ENCODE measurements at places on chromosomes 6 and 20. TPM values are rescaled to one million over a fixed set of nuclear protein-coding genes. Genes with fewer than 3 reads are reported as not detected.

CST7 gene
- 16.7 TPM for total RNA-seq

DCBLD1 gene
- total RNA-seq: 9.5 TPM

RNGTT gene
- 16.9 TPM for total RNA-seq

CCN6 gene
- 0.56 TPM for total RNA-seq

MYH7B gene
- total RNA-seq: 0.48 TPM

KCNK5 gene
- 3.5 TPM for total RNA-seq

KIAA0408 gene
- total RNA-seq: 7.3 TPM

SPEF1 gene
- not detected for total RNA-seq

OOEP gene
- not detected for total RNA-seq

RRAGD gene
- 14.0 TPM for total RNA-seq
